Urinary bladder (tissue), 4 donors: ENCODE measurements at places on chromosomes 7 and 10. TPM values are rescaled to one million over a fixed set of nuclear protein-coding genes. Genes with fewer than 3 reads are reported as not detected.

DNA sequence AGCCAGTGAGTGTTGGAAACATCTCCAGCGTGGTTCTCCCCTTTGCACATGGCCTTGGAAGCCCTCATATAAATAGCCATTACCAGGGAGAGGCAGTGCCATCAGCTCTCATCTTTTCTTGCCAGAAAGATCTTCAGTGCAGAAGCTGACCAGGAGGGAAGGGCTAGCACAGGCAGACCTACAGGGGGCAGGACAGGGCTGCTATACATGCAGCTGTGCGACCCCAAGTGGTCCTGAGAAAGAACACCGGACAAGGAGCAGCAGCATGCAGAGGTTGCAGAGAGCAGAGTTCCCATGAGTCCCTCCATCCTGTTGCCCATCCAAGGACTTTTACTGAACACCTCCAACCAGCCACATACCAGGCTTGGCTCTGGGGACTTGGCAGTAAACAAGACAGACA is 17.1 kb downstream of the GRID1 start:
- no peak for DNase-seq

DNA sequence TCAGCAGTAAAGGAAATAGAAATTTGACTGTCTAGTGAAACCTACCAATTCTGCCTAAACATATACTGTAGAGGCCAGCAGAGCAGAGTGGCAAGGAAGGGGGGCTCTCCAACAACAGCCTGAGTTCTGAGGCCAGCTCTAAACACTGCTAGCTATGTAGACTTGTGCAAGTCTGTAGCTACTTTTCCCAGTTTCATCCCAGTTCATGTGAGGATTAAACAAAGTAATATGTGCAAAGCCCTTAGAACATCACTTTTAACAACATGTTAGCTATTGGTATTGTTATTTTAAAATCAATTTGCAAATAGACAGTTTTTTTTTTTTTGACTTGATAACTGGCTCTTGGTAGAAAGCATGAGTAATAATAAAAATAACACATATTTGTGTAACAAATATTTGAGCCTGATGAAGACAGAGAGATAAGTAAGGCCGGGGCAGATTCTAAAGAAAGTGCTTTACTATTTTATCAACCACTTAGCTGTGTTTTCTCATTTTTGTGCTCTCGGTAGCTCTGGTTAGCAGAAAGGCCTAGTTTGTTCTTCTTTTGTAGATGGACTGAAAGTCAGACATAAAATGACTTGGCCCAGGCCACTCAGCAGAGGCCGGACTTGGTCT is 9.3 kb downstream of the CHST12 start:
- DNase-seq: no peak

GRCh38 chr10:114743521-114744231 is 77.9 kb upstream of the FHIP2A start:
- DNase-seq: no peak

GRCh38 chr7:40199076-40199802 is 64.4 kb downstream of the SUGCT start:
- no peak for DNase-seq

DNA sequence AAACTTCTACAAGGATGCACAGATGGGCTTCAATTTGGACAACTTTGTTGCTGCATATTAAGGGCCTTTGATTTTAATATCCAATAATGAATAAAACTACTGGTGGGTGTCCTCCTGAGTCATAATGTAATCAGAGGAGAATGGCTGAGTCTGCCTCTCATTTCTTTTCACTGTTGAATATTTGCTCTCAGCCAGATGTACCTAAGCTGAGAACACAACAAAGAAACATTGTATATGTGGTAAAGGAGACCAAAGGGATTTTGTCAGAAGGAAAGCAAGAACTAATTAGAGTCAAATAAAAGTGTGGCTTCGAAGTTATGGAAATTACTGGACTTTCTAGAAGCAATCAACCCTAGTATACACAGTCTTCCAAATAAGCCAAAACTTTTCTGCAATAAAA is 131.0 kb upstream of the BET1 start:
- no peak for DNase-seq

DNA sequence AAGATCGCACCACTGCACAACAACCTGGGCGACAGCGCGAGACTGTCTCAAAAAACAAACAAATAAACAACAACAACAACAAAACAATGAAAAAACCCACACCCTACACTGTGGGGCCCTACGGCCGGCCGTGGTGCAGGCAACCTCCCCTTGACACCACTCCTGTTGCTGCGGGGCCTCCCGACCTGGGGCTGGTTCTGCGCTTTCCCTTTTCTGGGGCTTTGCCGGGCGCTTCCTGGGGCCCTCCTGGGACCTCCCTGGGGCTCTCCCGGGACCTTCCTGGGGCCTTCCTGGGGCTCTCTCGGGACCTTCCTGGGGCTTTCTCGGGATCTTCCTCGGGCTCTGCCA is 46.6 kb downstream of the INSIG1 start:
- no peak for DNase-seq

DNA sequence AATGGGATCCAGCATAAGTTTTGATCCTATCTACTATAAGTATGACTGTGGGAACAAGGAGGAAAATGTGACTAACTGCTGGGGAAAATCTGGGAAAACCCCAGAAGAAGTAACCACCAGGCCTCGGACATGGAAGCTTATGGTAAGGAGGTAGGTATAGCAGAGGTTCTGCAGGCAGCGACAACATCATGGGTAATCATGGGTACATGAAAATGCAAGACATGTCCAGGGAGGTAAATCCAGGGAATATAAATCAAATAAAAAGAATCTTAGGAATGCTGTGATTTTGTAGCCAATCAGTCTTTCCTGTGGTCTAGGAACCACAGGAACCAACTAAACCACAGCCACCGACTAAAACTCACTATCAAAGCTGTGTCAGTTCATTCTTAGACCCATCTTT is 168.3 kb upstream of the NPY start:
- DNase-seq: no peak

DNA sequence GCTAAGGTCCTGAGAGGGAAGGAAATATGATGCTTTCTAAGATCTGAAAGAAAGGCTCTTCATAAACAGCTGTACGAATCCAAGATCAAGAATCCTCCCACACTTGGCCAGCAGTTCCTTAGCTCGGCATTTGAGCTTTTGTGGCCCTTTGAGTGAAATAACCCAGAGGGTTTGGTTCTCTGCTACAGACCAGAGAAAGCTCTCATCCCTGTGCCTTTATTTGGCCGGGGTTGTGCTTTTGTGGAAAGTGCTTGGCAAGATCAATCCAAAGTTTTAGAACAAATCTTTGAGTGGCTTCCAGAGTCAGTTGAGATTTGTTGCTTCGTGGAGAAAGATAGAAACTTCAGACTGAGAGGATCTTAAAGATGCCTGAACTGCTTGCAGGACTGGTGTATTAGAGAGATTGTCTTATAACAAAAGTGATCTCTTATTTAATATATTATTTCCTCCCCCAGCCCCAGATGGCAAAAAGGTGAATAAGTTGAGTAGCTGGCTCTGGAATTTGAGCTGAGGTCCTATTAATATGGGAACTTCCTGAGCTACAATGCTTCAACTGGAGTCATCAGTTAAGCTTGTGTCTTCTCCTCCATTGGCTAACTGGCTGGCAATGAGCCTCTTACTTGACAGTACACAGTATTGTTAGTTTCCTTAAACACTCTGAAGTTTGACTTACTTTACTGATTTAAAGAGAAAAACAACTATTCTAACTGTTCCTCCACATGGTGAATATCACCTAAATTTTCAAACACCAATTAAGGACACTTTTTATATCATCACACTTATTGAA is 687.3 kb downstream of the MAGI2 start:
- DNase-seq: no peak

DNA sequence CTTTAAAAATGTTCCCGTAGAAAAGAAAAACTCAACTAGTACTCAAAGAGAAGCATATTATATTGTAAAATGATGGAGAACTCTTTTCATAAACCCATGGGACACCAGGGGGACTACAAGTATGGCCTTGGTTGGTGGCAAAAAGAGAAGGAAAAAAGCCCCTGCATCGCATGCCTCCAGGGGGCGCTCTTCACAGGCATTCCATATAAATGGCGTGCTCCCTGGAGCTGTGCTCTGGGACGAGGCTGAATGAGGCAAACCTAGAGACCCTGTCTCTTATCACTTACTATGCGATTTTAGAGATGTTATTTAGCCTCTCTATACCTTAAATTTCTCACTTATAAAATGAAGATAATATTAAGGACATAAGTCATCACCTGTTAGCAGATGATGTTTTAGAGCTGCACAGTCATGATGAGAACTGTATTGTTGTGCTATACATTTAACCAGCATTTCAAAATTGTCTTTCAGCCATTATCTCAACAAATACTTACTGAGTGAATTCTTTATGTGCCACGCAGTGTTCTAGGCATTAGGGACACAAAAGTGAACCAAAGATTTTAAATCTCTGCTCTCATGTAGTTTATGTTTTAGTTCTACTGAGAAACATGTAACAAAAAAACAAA is 105.8 kb downstream of the ARHGAP21 start:
- DNase-seq: no peak

- no peak for DNase-seq
Measured at GRCh38 chr7:108069646-108070045, 60.5 kb downstream of the LAMB4 start.

- DNase-seq: no peak
Measured at GRCh38 chr7:32868116-32868515, 23.4 kb downstream of the KBTBD2 start.

GRCh38 chr10:22491931-22492615 is 146.8 kb downstream of the SPAG6 start:
- DNase-seq: no peak

GRCh38 chr7:150954201-150954985 is 23.7 kb downstream of the KCNH2 start:
- DNase-seq: no peak

GRCh38 chr10:61099756-61100155 is 155.8 kb upstream of the RHOBTB1 start:
- no peak for DNase-seq

DNA sequence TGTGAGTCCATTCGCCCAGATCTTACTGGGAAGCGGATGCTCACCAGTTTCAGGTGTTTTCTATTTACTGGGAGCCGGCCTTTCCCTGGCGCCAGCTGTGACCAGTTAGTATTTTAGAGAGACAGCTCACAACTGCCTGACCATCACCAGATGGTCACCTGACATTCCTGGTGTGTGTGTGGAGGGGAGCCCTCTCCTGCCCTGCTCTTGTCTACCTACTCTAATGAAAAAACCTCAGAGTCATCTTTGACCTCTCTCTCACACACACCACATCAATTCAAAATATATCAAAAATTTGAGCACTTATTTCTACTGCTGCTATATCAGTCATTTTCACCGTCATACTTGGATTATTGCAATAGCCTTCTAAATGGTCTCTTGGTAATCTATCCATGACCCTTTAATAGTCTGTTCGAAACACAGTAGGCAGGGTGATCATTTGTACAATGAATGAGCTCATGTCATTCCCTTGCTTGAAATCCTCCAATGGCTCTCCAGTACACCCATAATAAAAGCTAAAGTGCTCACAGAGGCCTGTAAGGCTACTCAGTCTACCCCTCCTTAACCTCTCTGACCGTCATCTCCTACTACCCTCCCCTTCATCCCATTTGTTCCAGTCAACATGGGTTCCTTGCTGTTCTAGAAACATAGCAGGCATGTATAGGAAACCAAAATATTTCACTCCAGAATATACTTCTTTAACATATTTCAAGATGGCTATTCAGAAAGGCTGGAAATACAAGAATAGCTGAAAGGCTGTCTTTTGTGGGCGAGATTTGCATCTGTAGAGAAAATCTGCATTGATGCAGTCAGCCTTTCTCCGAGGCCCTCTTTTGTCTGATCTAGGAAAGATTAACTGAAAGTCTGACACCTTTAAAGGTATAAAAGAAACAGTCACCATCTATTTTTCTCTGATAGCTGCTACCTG is 17.5 kb upstream of the NT5C3A start:
- no peak for DNase-seq

- DNase-seq: no peak
Measured at GRCh38 chr10:43340619-43341018, 30.8 kb upstream of the FXYD4 start.

DNA sequence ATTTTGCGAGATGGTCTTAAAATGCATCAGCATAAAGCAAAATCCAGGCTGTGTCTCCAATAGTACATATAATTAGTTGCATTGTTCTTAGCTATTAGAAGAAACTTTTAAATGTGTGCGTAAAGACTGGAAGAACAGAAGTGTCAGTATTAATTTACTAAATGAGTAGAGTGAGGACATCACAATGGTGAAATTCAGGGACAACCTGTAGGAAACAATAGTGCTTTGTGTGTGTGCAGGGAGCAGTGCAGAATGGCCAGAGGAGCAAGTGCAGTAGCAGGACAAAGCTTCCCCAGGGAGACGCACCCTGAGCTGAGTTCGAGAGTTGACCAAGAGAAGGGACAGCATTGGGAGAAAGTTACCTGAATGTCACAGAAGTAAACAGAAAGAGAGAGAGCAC is 13.7 kb downstream of the ITGB8 start:
- no peak for DNase-seq

DNA sequence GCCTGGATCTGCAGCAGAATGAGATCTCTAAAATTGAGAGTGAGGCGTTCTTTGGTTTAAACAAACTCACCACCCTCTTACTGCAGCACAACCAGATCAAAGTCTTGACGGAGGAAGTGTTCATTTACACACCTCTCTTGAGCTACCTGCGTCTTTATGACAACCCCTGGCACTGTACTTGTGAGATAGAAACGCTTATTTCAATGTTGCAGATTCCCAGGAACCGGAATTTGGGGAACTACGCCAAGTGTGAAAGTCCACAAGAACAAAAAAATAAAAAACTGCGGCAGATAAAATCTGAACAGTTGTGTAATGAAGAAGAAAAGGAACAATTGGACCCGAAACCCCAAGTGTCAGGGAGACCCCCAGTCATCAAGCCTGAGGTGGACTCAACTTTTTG is 21.4 kb downstream of the LRRC17 start:
- DNase-seq: no peak

DNA sequence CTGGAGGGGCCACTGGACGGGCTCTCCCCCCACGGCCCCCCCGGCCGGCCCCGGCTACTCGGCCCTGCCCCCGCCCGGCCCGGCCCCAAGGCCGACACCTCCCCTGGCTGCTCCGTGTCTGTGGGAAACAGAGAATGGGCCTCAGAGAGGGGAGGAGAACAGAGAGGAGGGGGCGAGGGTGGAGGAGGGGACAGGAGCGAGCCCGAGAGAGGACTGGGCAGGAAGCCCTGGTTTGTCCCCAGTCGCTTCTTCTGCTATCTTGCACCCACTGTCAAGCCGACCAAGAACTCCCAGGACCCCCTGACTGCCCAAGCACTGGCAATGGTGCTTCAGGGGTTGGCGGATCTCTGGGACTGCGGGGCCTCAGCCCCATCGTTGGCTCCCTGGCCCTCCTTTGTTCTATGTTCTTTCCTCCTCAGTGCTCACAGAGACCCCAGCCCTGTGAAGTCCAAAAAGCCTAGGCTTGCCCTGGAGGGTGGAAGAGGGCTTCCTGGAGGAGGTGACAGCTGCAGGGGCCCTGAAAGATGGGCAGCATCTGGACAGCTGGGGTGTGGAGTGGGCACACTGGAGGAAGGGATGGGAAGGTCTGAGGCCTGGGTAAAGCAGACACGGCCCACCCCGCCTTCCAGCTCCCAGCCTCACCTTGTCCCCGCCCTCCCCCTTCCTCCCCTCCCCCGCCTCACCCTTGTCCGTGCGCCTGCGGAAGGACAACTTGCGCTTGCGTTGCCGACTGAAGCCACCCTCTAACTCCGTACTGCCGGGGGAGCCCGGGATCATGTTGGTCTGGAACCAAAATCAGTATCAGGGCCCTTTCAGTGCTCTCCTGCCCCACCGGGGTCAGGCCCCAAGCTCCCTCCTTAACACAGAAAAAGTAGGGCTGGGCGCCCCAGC is 30.1 kb downstream of the KCNH2 start:
- no peak for DNase-seq

- no peak for DNase-seq
Measured at GRCh38 chr10:71383972-71384687, 12.6 kb upstream of the CDH23 start.

The SRRT gene
- 31.2 TPM for total RNA-seq

The SFTPA2 gene
- not detected for total RNA-seq

The ICA1 gene
- total RNA-seq: 32.8 TPM

The SCART1 gene
- total RNA-seq: 3.3 TPM
